ENCODE measurements at places on chromosomes 11 and 22.

GRCh38 chr11:36193290-36193619 lies 96.0 kb downstream of the COMMD9 start:
- DNase-seq: no peak

DNA sequence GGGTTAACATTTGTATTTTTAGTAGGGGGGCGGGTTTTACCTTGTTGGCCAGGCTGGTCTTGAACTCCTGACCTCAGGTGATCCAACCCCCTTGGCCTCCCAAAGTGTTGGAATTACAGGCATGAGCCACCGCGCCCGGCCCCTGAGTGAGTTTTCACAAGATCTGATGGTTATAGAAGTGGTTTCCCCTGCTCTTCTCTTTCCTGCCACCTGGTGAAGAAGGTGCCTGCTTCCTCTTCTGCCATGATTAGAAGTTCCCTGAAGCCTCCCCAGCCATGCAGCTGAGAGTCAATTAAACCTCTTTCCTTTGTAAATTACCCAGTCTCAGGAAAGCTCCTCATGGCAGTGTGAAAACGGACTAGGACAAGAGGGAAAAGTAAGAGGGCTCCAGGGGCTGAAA lies 259.1 kb upstream of the PLET1 start:
- DNase-seq: no peak

DNA sequence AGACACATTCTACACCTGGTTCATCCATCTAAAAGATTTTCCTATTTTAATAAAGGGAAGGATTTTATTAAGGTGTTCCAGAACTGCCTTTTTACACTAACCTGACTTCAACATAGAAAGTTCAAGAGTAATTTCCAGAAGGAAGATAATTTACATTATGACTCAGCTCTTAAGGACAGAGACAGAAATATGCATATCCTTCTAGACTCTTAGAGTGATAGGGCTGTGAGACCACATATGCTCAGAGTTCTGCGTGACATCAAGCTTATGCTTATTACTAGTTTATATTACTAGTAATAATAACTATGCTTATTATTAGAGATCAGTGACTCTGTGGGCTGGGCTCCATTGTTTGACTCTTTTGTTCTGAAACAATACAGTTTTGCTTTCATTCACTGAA lies 4.6 kb downstream of the PDGFD start:
- DNase-seq: no peak

DNA sequence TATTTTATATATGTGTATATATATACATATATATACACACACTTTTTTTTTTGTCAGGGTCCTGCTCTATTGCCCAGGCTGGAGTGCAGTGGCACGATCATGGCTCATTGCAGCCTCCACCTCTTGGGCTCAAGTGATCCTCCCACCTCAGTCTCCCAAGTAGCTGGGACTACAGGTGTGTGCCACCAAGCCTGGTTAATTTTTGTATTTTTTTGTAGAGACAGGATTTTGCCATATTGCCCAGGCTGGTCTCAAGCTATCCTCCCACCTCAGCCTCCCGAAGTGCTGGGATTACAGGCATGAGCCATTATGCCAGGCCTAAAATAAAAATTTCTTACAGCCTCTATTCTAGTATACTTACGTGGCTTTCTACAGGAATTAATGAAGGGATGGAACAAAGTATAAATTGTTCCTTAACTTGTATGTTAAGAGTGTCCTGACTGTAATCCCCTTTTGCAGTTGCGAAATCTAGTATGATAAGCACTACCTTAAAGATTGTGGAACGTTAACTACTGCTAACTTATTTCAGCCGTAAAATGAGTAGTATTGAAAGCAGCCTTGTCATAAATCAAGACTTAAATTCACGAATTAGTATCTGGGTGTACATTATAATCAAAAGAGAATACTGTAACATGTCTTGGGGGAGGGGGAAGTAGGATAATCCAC lies 2.1 kb downstream of the TRAF6 start:
- no peak for DNase-seq

GRCh38 chr11:287821-288477 lies 977 bp upstream of the PGGHG start:
- no peak for DNase-seq

DNA sequence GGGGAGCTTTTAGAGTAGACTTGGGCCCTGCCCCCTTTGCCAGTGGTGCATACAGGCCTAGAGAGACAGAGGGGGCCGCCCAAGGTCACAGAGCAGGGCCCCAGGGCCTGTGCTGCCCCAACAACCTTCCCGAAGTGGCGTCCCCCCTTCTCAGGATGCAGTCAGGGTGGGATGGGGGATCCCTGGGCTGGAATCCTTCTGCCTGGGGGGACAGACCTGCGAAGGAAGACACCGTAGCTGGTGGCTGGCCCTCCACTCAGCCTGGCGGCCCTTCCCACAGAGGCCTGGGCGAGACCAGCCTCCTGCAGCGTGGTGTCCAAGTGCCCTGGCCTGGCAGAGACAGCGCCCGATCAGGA lies 14.4 kb upstream of the EHD1 start:
- no peak for DNase-seq

- no peak for DNase-seq
Measured at GRCh38 chr22:27799827-27800249, 1.7 kb downstream of the MN1 start.

- DNase-seq: no peak
Measured at GRCh38 chr22:42299586-42300258, 29.3 kb upstream of the TCF20 start.

- no peak for DNase-seq
Measured at GRCh38 chr11:117083011-117083935, 15.0 kb downstream of the SIK3 start.

DNA sequence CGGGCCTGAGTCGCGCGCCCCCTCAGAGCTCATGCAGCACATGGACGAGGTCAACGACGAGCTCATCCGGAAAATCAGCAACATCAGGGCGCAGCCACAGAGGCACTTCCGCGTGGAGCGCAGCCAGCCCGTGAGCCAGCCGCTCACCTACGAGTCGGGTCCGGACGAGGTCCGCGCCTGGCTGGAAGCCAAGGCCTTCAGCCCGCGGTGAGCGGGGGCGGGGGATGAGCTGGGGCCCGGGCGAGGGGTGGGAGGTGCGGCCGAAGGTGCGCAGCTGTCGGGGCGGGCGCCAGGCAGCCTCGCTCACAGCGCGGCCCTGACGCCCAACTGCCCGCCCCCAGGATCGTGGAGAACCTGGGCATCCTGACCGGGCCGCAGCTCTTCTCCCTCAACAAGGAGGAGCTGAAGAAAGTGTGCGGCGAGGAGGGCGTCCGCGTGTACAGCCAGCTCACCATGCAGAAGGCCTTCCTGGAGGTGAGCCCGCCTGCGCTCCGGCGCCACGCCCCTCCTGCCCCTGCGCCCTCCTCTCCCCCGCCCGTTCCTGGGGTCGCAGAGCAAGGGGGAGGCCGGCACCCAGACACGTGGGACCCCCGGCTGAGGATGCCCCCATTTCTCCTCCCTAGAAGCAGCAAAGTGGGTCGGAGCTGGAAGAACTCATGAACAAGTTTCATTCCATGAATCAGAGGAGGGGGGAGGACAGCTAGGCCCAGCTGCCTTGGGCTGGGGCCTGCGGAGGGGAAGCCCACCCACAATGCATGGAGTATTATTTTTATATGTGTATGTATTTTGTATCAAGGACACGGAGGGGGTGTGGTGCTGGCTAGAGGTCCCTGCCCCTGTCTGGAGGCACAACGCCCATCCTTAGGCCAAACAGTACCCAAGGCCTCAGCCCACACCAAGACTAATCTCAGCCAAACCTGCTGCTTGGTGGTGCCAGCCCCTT lies 20.5 kb downstream of the EPS8L2 start:
- DNase-seq: no peak
